Renal cortex interstitium (tissue), 15 donors: ENCODE measurements at places on chromosomes 3 and 15. TPM values are rescaled to one million over a fixed set of nuclear protein-coding genes. Genes with fewer than 3 reads are reported as not detected.

DNA sequence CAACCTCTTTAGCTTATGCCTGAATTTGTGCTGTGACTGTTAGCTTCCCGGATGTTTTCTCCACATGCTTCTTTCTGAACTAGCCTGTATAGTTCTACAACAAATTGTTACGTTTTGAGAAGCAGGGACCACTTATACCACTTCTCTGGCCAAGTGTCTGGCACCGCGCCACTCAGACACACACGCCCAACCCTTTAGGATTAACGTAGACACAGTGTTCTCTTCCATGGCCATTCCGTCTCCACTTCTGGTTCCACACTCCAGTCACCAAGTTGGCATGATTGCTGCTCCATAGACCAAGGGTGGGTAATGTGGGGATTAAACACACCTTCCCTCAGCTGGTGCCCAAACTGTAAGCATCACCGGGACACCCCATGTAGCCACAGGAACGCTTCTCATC lies 755 bp upstream of the TMEM108 start:
- DNase-seq, result no peak

DNA sequence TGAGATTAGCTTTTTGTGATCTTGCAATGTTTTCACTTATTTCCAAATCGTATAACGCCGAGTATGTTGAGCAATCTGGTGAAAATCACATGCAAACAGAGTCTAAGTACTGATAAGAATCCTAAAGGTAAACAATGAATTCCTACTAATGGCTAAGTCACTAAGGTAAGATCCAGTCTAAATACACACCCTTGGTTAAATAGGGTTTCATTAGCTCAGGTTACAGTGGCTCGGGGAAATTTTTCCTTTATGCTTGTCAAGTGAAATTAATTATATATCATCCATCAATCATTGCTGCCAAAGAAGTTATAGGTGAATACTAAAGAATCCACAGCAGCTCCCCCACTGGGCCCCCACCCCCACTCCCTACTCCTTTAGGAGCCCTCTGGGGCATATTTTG lies 139.3 kb downstream of the SOX2 start:
- no peak for DNase-seq

- no peak for DNase-seq
Measured at GRCh38 chr3:111227216-111227615, 155.6 kb downstream of the NECTIN3 start.

The PPP1R14D gene
- polyA plus RNA-seq, result 0.44 TPM

The FSTL1 gene
- 545 TPM for polyA plus RNA-seq

The ADAMTSL3 gene
- 3.2 TPM for polyA plus RNA-seq
